Body of pancreas (tissue), 4 donors: ENCODE measurements at places on chromosomes 13 and 19. TPM values are rescaled to one million over a fixed set of nuclear protein-coding genes. Genes with fewer than 3 reads are reported as not detected.

GRCh38 chr13:46595885-46596275 is 42.9 kb downstream of the LRCH1 start:
- H3K4me3 ChIP-seq, result no peak overlapping the region
- no peaks in the 10 kb centered on the region for H3K27me3 ChIP-seq
- H3K4me1 ChIP-seq, result peaks cover 36% of the 10 kb centered on the region
- peak overlapping the region; percentile 29 for H3K27ac ChIP-seq
- no peaks in the 10 kb centered on the region for H3K36me3 ChIP-seq

- no peaks in the 10 kb centered on the region for H3K4me1 ChIP-seq
- H3K27ac ChIP-seq, result no peak overlapping the region
- no peak for DNase-seq
- no peaks in the 10 kb centered on the region for H3K27me3 ChIP-seq
- no peaks in the 10 kb centered on the region for H3K36me3 ChIP-seq
- H3K4me3 ChIP-seq, result no peak overlapping the region
Measured at GRCh38 chr13:73274147-73274546, 215.3 kb downstream of the KLF5 start.

GRCh38 chr13:111383591-111384440 is 63.4 kb downstream of the TEX29 start:
- H3K4me3 ChIP-seq, result no peak overlapping the region
- H3K4me1 ChIP-seq, result no peaks in the 10 kb centered on the region
- no peaks in the 10 kb centered on the region for H3K36me3 ChIP-seq
- DNase-seq, result no peak
- no peaks in the 10 kb centered on the region for H3K27me3 ChIP-seq

DNA sequence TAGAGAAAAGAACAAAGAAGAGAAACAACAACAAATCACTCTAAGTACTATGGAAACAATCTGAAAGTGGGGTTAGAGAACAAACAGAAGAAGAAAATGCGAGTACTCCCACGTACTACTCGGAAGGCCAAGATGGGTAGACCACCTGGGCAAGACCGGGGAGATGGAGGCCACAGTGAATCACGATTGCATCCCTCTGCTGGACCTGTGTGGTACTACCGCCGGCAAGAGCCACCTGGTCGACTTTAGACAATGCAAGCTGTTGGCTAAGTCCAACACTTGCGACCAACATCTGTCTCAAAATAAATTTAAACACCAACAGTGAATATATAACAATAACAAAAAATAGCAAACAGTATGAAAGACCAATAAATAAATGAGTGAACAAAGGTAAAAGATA is 45.5 kb upstream of the ZNF91 start:
- no peak for DNase-seq
- no peaks in the 10 kb centered on the region for H3K27me3 ChIP-seq
- H3K36me3 ChIP-seq, result no peaks in the 10 kb centered on the region
- H3K4me1 ChIP-seq, result no peaks in the 10 kb centered on the region

- H3K4me3 ChIP-seq, result no peak overlapping the region
- no peak for DNase-seq
- H3K27ac ChIP-seq, result no peak overlapping the region
Measured at GRCh38 chr13:90443268-90443667, 904.2 kb upstream of the MIR17HG start.

DNA sequence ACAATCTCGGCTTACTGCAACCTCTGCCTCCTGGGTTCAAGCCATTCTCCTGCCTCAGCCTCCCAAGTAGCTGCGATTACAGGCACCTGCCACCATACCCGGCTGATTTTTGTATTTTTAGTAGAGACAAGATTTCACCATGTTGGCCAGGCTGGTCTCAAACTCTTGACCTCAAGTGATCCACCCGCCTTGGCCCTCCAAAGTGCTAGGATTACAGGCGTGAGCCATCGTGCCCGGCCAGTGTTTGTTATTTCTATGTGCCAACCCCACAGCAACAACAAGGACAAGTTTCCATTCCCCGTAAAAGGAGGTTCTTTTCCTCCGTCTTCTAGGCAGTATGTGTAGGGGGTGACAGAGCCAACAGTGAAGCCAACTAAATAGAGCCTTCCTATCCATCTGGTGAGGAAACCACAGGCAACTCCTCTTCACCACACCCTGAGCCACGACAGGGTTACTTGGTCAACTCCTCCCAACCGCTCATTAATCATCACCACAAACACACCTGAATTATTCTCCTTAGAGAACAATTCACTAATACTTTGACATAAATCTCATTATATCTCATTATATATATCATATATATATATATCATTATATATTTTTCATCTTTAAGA is 25.5 kb downstream of the FOXO1 start:
- H3K36me3 ChIP-seq, result no peaks in the 10 kb centered on the region
- H3K27me3 ChIP-seq, result no peaks in the 10 kb centered on the region

DNA sequence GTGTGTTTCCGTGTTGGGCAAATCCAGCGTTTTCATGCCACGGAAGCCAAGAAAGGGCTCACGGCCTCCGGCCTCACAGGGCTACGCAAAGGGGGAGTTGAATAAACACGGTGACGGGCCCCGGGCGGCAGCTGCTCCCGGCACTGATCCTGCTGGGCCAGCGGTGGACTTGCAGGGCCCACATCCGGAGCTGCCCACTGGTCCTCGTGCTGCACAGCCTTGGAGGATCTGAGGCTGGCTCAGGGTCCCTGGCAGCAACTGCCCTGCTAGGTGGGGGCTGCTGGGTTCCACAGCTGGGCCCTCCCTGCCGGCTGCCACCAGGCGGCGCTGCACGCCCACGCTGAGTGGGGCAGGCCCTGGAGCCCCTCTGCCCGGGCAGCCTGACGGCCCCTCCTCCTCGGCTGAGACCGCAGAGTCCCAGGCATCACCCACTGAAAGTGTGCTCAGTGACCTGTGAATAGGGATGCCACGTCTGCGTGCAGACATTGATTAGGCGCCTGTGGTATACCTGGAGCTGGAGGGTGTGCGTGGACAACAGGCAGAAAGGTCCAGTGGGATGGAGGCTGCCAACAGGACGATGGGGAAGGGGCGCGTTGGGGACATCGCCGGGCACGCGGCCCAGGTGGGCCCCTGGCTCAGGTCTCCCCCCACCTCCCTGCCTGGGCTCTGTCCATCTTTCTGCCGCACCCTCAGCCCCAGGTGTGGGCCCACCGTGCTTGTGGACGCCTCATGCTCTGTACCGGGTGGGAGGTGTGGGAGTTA is 5.3 kb upstream of the HCN2 start:
- DNase-seq, result peak; percentile 22
- H3K36me3 ChIP-seq, result peaks cover 10% of the 10 kb centered on the region
- peaks cover 16% of the 10 kb centered on the region for H3K4me1 ChIP-seq
- no peak overlapping the region for H3K27ac ChIP-seq
- no peak overlapping the region for H3K4me3 ChIP-seq

- no peaks in the 10 kb centered on the region for H3K4me1 ChIP-seq
- H3K27me3 ChIP-seq, result no peaks in the 10 kb centered on the region
Measured at GRCh38 chr13:39998166-39998565, 342.7 kb downstream of the COG6 start.

DNA sequence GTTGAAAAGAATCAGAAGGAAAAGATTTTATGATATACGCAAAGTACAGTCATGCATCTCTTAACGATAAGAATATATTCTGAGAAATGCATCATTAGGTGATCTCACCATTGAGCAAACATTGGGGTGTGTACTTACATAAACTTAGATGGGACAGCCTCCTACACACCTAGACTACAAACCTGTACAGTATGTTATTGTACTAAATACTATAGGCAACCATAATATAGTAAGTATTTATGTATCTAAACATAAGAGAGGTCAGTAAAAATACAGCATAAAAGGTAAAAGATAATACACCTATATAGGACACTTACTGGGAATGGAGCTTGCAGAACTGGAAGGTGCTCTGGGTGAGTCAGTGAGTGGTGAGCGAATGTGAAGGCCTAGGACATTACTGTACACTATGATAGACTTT is 254.6 kb downstream of the SPRY2 start:
- no peaks in the 10 kb centered on the region for H3K27me3 ChIP-seq
- H3K36me3 ChIP-seq, result no peaks in the 10 kb centered on the region
- peaks cover 4% of the 10 kb centered on the region for H3K4me1 ChIP-seq
- DNase-seq, result no peak

- H3K27me3 ChIP-seq, result no peaks in the 10 kb centered on the region
- H3K27ac ChIP-seq, result no peak overlapping the region
- peak; percentile 74 for DNase-seq
- no peak overlapping the region for H3K4me3 ChIP-seq
- no peaks in the 10 kb centered on the region for H3K36me3 ChIP-seq
Measured at GRCh38 chr19:17346109-17346671, 8.8 kb downstream of the GTPBP3 start.

GRCh38 chr19:52941941-52942385 is 18.7 kb upstream of the ZNF888 start:
- peaks cover 65% of the 10 kb centered on the region for H3K4me1 ChIP-seq
- peak overlapping the region; percentile 85 for H3K27ac ChIP-seq
- H3K27me3 ChIP-seq, result no peaks in the 10 kb centered on the region
- peak; percentile 28 for DNase-seq
- peak overlapping the region; percentile 76 for H3K4me3 ChIP-seq

GRCh38 chr19:35220315-35220921 is 8.1 kb downstream of the FAM187B start:
- H3K27ac ChIP-seq, result no peak overlapping the region
- H3K4me3 ChIP-seq, result no peak overlapping the region
- no peak for DNase-seq
- no peaks in the 10 kb centered on the region for H3K36me3 ChIP-seq

DNA sequence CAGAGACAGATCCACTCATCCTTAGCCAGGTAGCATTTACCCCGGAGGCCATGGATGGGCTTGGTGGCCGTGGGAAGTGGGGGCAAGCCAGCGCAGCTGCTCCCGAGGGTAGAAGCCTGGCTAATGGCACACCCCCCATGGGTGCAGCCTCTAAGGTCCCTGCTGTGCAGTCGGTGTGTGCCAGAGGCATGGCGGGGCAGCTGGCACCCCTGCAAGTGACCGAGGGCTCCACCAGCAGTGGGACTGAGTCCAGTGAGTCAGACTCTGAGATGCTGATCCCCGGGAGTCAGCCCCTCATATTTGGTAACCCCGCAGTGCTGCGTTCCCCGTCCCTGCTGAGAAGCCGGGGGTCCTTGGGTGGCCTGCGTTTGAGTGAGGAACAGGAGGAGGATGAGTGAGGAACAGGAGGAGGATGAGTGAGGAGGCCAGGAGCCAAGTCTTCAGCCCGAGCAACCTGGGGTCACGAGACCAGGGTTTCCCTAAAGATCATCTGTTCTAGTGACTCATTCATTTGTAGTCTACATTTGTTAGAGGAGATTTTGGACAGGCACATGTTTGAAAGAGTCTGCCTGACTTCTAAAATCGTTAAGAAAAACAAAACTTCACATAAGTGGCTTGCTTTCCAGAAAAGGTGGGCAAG is 180.7 kb downstream of the STK24 start:
- no peaks in the 10 kb centered on the region for H3K4me1 ChIP-seq
- H3K4me3 ChIP-seq, result no peak overlapping the region
- peaks cover 5% of the 10 kb centered on the region for H3K36me3 ChIP-seq
- DNase-seq, result no peak
- H3K27ac ChIP-seq, result no peak overlapping the region
- no peaks in the 10 kb centered on the region for H3K27me3 ChIP-seq

- H3K4me3 ChIP-seq, result no peak overlapping the region
- H3K36me3 ChIP-seq, result no peaks in the 10 kb centered on the region
- no peak for DNase-seq
- H3K27me3 ChIP-seq, result no peaks in the 10 kb centered on the region
Measured at GRCh38 chr19:44810234-44811121, 1.6 kb downstream of the BCAM start.

DNA sequence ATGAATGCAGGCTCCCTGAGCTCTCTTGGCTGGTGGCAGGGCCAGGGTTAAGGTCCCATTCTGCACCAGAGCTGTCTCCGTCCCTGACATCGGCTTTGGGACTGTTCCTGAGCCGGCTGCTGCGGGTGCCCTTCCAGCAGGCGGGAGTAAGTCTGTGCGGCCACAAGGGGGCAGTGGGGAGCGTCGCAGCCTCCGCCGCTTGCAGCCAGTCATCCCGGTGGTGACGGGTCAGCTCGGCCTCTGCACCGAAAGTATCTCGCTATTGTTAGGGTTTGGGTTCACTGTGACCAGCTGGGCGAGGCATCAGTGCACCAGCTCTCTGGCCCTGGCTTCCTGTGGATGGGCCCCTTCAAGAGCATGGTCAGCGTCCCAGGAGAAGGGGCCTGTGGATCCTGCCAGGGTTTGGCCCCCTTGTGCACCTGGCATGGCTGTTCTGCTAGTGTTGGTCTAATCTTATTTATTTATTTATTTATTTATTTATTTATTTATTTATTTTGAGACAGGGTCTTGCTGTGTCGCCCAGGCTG is 15.1 kb downstream of the NDUFB7 start:
- peaks cover 15% of the 10 kb centered on the region for H3K4me1 ChIP-seq
- no peak overlapping the region for H3K27ac ChIP-seq
- no peak overlapping the region for H3K4me3 ChIP-seq

DNA sequence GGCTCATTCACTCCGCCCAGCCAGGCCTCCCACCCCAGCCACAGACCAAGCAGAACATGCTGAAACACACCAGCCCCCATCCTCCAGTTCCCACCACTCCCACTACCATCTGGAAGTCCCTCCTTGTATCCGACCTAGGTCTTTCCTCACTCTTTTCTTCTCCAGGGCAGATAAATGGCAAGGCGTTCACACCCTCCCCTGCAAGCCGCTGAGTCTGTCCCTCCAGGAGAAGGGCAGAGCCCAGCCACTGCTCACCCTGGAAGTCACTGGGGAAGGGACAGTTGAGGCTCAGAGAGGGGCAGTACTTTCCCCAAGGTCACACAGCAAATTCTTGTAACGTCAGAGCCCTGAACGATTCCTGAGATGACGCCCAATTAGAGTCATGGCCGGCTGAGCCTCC is 45.5 kb upstream of the NFIC start:
- no peaks in the 10 kb centered on the region for H3K27me3 ChIP-seq
- H3K4me3 ChIP-seq, result no peak overlapping the region
- H3K27ac ChIP-seq, result no peak overlapping the region
- no peak for DNase-seq

- H3K36me3 ChIP-seq, result peaks cover 5% of the 10 kb centered on the region
- no peak overlapping the region for H3K27ac ChIP-seq
- peaks cover 37% of the 10 kb centered on the region for H3K4me1 ChIP-seq
- no peaks in the 10 kb centered on the region for H3K27me3 ChIP-seq
- no peak overlapping the region for H3K4me3 ChIP-seq
- no peak for DNase-seq
Measured at GRCh38 chr19:19492026-19492610, 23.2 kb downstream of the TSSK6 start.

DNA sequence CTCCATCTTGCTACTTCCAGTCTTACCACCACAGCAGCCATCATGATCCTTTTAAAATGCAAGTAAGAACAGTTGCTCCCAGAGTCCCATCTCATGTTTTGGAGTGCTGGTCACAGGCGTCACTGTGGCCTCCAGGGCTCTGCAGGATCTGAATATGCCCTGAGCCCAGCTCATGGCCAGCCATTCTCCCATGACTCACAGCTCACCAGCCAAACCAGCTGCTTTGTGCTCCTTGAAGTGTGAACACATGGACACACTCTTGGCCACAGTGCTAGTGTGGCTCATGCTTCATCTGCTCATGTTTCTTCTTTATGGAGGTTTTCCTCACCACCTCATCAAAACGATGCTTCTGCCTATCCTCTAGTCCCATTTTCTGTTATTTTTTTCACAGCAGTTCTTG is 466.5 kb downstream of the UQCRFS1 start:
- no peaks in the 10 kb centered on the region for H3K4me1 ChIP-seq
- no peak overlapping the region for H3K4me3 ChIP-seq
- no peaks in the 10 kb centered on the region for H3K27me3 ChIP-seq
- DNase-seq, result no peak
- no peaks in the 10 kb centered on the region for H3K36me3 ChIP-seq

TTC9B gene
- not detected for total RNA-seq

CD22 gene
- total RNA-seq, result 3.0 TPM

CYP4F22 gene
- total RNA-seq, result not detected

ZNF808 gene
- 9.3 TPM for total RNA-seq

RDH8 gene
- total RNA-seq, result not detected

FFAR3 gene
- not detected for total RNA-seq

CEACAM7 gene
- 0.52 TPM for total RNA-seq

SPIB gene
- 6.9 TPM for total RNA-seq

MED4 gene
- 14.0 TPM for total RNA-seq
